ENCODE measurements at places on chromosomes 5 and 9. TPM values are rescaled to one million over a fixed set of nuclear protein-coding genes. Genes with fewer than 3 reads are reported as not detected.
A peak's percentile ranks its signal among the peaks of the same experiment; 100 is the strongest.

GRCh38 chr9:125687163-125687863 is 19.7 kb downstream of the MAPKAP1 start:
- H3K36me3 ChIP-seq = peaks cover 13% of the 10 kb centered on the region
- peaks cover 12% of the 10 kb centered on the region for H3K4me1 ChIP-seq
- H3K27me3 ChIP-seq = no peaks in the 10 kb centered on the region
- H3K4me3 ChIP-seq = no peak overlapping the region

DNA sequence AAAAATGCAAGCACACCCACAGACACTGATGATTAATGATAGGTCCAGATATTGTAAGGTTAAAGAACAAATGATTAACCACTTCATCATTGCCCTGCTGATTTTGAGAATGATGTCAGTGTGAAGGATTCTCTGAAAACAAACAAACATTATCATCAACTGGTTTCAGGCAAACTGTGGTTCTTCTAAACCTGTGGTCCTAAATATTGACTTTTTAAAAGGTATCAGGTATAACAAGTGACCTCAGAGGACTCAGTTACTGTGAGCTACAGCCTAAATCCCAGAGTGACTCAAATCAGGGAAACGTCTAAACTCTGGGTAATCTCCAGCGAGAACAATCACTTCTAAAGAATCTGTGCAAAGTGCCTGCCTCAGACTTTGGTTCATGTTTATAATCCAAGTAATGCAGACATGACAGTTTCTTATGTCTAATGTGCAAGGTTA is 172.3 kb upstream of the CDH6 start:
- H3K4me1 ChIP-seq = no peaks in the 10 kb centered on the region
- no peaks in the 10 kb centered on the region for H3K36me3 ChIP-seq
- H3K27ac ChIP-seq = no peak overlapping the region
- no peak overlapping the region for H3K4me3 ChIP-seq

The EQTN gene
- not detected for total RNA-seq

- H3K4me3 ChIP-seq = peak overlapping the region; percentile 72
- H3K4me1 ChIP-seq = peaks cover 2% of the 10 kb centered on the region
- peaks cover 43% of the 10 kb centered on the region for H3K27me3 ChIP-seq
- H3K36me3 ChIP-seq = no peaks in the 10 kb centered on the region
- no peak for DNase-seq
- no peak overlapping the region for H3K27ac ChIP-seq
These were observed 53.9 kb downstream of the PSD2 start for GRCh38 chr5:139849501-139849900.

The LRRC70 gene
- total RNA-seq = 0.73 TPM

The NR4A3 gene
- 51.1 TPM for total RNA-seq

DNA sequence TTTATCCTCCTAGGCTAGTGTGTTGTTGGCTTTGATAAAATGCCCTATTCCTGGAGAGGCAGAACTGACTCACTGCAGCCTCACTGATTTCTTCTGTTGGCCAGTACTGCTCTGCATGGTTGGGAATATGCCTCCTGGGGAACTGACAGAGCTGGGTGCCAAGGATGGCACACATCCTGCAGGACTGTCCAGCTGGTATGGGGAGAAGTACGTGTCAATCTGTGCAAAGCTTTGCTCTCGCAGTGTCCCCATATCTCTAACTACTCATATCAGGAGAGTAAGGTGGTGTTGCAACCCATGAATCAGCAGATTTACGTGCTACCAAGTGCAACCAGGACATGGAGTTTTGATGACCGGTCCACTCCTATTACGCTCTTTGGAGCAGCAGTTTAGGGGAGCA is 74.7 kb downstream of the TEK start:
- H3K4me1 ChIP-seq = no peaks in the 10 kb centered on the region
- no peaks in the 10 kb centered on the region for H3K36me3 ChIP-seq
- DNase-seq = no peak
- H3K27ac ChIP-seq = no peak overlapping the region
- H3K27me3 ChIP-seq = no peaks in the 10 kb centered on the region

DNA sequence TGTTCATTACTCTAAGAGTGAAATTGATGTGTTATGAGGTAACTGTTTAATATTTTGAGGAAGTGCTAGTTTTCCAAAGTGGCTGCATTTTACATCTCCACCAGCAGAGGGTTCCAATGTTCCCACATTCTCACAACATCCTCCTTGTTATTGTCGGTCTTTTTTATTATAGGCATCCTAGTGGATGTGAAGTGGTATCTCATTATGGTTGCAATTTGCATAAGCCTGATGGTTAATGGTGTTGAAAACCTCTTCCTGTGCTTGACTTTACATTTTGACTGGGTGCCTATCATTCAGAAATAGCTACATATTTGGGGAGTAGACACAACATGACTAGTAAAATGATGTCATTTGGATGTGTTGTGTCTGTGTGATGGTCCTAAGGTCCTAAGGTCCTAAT is 143.6 kb downstream of the MRPS30 start:
- no peaks in the 10 kb centered on the region for H3K4me1 ChIP-seq
- no peak overlapping the region for H3K4me3 ChIP-seq
- no peaks in the 10 kb centered on the region for H3K36me3 ChIP-seq
- no peak overlapping the region for H3K27ac ChIP-seq

DNA sequence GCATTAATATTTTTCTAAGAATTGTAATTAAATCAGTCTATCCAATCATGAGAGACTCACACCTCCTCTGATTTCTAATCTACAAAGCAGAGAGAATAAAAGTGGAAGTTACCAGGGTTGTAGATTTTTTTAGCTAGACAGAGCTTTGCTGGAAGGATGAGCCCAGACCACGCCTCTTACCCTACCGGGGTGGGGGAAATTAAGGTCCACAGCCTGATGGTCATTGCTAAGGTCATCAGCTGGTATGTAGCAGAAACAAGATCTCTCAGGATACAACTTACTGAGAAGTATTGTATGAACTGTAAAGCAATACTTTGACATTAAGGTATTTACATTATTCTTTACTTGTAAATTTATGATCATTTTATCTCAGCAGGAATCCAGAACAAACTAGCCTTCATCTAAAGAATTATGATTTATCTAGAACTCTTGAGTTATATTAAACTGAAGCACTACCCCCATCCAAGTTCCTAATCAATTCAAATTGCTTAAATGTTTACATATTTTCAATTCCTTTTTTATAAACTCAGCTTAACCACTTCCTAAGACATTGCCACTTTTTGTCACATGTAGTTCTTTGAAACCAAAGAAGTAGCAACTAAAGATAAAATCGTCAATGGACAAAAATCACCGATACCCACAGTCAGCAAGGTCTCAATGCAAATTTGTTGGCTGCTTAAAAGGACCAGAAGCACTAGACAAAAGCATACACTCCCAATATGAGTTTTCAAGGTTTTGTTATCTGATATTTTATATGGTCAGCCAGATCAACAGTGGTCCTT is 225.8 kb upstream of the DAPK1 start:
- no peaks in the 10 kb centered on the region for H3K36me3 ChIP-seq
- DNase-seq = no peak
- peaks cover 11% of the 10 kb centered on the region for H3K4me1 ChIP-seq
- no peak overlapping the region for H3K4me3 ChIP-seq

DNA sequence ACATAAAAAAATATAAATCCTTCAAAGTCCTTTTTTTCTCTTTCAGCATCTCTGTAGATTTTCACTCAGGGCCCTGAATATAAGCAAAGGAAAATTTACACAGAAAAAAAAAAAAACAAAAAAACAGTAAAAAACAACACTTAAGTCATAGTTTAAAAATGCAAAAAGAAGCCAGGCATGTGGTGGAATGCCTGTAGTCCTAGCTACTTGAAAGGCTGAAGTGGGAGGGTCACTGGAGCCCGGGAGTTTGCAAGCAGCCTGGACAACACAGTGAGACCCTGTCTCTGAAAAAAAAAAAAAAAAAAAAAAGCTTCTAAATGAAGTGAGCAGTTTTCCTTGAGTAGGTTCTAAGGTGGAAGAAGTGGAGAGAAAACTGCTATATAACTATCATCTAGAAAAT is 55.0 kb upstream of the BNC2 start:
- no peaks in the 10 kb centered on the region for H3K36me3 ChIP-seq
- no peaks in the 10 kb centered on the region for H3K27me3 ChIP-seq
- H3K4me1 ChIP-seq = no peaks in the 10 kb centered on the region
- no peak for DNase-seq
- H3K4me3 ChIP-seq = no peak overlapping the region

The ADAMTS16 gene
- total RNA-seq = not detected

- DNase-seq = no peak
- no peaks in the 10 kb centered on the region for H3K4me1 ChIP-seq
- no peaks in the 10 kb centered on the region for H3K27me3 ChIP-seq
- no peak overlapping the region for H3K27ac ChIP-seq
- H3K36me3 ChIP-seq = no peaks in the 10 kb centered on the region
These were observed 967.2 kb downstream of the TLE4 start for GRCh38 chr9:80538976-80539375.

GRCh38 chr5:154487541-154487940 is 9.5 kb upstream of the HAND1 start:
- H3K36me3 ChIP-seq = no peaks in the 10 kb centered on the region
- peaks cover 71% of the 10 kb centered on the region for H3K27me3 ChIP-seq
- H3K4me1 ChIP-seq = peaks cover 5% of the 10 kb centered on the region
- no peak for DNase-seq
- H3K4me3 ChIP-seq = no peak overlapping the region

GRCh38 chr5:135438636-135439221 is 8.4 kb downstream of the DCANP1 start:
- H3K36me3 ChIP-seq = no peaks in the 10 kb centered on the region
- no peak overlapping the region for H3K4me3 ChIP-seq
- H3K4me1 ChIP-seq = no peaks in the 10 kb centered on the region
- H3K27ac ChIP-seq = no peak overlapping the region

DNA sequence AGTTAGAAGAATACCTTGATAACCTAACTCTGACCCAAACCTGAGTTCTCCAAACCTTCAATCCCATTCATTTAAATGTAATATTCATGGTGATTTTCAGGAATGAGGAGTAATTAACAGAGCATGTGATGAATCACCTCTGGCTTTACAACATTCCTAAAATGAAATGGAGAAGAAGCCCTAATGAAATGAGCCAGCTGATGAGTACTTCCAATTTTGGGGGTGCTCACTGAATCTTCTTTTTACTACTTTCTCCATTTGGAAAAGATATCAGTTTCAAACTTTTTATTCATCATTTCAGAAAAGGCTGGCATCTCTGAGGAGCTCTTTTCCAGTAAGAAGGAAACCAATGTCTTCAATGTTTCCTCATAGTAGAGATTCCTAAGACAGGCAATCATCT is 2.9 kb upstream of the SPINK5 start:
- no peak for DNase-seq
- no peaks in the 10 kb centered on the region for H3K36me3 ChIP-seq
- no peak overlapping the region for H3K4me3 ChIP-seq
- no peak overlapping the region for H3K27ac ChIP-seq
- H3K27me3 ChIP-seq = no peaks in the 10 kb centered on the region

The CYSRT1 gene
- total RNA-seq = 0.68 TPM

The MARVELD2 gene
- total RNA-seq = 0.36 TPM

DNA sequence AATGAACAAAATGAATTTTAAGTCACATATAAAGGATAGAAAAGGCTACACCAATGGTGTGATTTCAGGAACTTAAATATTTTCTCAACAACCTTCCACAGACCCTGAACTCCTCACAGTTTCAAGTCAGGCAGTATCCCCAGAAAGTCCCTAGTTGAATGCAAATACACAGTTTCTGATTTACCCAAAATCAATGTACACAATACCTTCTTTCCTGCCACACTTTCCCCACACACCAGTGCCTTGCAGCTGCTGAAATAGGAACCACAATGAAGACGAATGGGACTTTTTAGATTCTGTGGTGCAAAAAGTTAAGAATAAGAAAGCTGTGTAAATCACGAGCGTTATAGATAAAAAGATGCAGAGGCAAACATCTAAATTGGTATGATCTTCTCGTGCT is 552.4 kb upstream of the MEF2C start:
- no peak overlapping the region for H3K4me3 ChIP-seq
- H3K4me1 ChIP-seq = no peaks in the 10 kb centered on the region
- no peaks in the 10 kb centered on the region for H3K36me3 ChIP-seq
- no peak for DNase-seq

The ELOVL7 gene
- total RNA-seq = 1.1 TPM

DNA sequence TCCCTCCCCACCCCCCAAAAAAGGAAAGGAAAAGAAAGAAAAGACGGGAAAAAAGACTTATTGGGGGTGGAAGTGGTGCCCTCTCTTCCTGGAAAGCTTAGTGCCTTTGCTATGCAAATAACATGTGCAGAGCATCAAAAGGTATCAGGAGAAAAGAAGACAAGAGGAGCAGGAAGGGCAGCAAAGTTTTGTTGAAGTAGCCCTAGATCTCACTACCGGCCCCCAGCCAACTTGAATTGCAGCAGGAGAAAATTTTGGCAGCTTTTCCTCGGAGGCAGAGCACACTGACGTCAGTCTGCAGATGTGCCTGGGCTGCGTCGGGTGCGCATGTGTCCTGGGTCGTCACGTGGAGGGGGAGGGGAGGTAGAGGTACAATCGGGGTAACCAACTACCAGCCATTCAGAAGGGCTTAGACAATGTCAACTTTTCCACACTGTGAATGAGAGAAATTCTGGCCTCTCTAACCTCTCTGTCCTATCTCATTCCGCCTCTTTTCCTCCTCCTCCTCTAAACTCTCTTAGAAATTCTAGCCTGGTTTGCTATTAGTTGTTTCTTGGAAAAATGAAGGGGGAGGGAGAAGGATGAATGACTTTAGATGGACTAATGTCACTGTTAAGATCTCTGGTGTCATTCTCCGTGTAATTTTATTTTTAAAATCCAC is at the start of gene ADAMTS6:
TSS of gene ADAMTS6 (minus strand) at position 286 of the 661 bp plus-strand sequence. CDS start 8,247 bp downstream, outside the sequence.
- peak; percentile 91 for DNase-seq
- peak within 1 kb of the TSS; percentile 85 for H3K27ac ChIP-seq
- H3K36me3 ChIP-seq = no peaks in the 10 kb centered on the region

- no peak overlapping the region for H3K4me3 ChIP-seq
- H3K27ac ChIP-seq = no peak overlapping the region
- no peak for DNase-seq
- H3K36me3 ChIP-seq = no peaks in the 10 kb centered on the region
These were observed 155.8 kb downstream of the DRD1 start for GRCh38 chr5:175288048-175288621.

- H3K27ac ChIP-seq = peak overlapping the region; percentile 89
- peak; percentile 71 for DNase-seq
- H3K27me3 ChIP-seq = no peaks in the 10 kb centered on the region
- H3K36me3 ChIP-seq = peaks cover 18% of the 10 kb centered on the region
These were observed 12.7 kb downstream of the EEIG1 start for GRCh38 chr9:127968042-127968441.

DNA sequence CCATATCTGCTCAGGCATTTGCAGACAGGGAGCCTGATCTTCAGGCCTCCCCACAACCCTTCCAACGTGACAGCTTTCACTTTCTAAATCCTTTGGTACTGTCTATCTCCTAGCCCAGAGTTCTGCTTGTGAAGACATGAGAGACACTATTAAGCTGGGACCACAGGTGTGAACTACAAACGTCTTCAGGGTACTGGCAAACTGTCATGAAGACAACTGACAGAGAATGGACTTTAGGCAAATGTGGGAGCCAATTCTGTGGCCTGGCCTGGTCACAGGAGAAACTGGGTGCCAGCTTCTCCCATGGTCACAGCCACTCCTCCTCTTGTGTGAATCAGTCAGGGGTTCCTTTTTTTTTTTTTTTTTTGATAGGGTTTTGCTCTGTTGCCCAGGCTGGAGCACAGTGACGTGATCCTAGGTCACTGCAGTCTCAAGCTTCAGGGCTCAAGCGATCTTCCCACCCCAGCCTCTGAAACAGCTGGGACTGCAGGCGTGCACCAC is 10.4 kb downstream of the TRIM14 start:
- no peaks in the 10 kb centered on the region for H3K27me3 ChIP-seq
- peak overlapping the region; percentile 97 for H3K27ac ChIP-seq
- DNase-seq = peak; percentile 88
- peaks cover 72% of the 10 kb centered on the region for H3K36me3 ChIP-seq
